ENCODE measurements at places on chromosomes 2 and 18.

GRCh38 chr2:11175293-11175795 lies 20.1 kb downstream of the SLC66A3 start:
- no peak for DNase-seq

DNA sequence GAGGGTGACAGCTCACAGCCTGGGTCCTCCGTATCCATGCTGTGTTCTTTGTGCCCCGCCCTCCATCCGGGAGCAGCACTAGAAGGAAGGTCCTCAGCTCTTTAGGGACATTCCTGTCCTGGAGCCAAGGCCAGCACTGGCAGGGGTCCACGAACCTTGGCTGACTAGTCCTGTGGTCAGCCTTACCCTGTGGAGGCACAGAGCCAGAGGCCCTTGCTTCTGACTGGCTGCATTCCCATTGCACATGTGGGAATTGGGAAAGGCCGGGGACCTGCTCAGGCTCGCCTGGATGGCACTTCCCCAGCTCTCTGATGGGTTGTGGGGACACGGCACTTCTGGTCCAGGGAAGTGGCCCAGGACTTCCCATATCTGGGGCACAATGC lies 24.9 kb upstream of the RHOB start:
- DNase-seq = no peak

- no peak for DNase-seq
Measured at GRCh38 chr2:88607416-88607815, 19.8 kb downstream of the EIF2AK3 start.

GRCh38 chr2:1922402-1923025 lies 178.2 kb upstream of the PXDN start:
- no peak for DNase-seq

DNA sequence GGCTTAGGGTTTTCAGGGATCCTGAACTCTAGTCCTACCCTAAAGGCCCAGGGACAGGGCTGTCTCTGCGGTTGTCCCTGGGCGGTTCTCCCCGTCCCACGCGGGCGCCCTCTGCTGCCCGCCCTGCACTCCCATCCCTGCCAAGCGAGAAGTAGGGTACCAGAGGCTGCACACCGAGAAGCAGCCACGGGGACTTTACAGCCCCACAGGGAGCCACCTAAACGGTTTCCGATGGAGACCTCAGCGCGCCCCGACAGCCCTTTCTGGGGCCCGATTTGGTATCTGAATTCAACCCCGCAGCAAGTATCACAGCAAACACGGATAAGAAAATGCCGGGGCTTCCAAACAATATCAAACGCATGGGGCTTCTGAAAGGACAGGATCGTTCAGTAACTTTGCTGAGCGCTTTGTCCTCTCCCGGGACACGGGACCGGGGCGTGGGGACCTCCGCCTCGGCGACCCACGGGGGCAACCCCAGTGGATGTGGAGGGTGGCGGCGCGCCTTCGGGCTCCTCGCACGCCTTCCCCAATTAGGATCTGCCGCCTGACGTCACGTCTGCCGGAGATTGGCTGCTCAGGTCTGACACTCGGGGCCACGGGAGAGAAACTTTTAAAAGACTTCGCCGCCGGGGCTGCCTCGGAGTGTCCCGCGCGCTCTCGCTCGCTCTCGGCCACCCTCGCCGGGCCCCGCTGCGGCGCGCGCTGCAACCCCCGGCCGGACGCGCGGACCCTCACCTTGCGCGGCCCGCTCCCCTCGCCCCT lies at the start of gene LTBP1:
LTBP1 (plus strand) TSS at position 640 of the 762 bp plus-strand sequence. CDS start 372 bp downstream, outside the sequence.
- DNase-seq = peak; percentile 33

GRCh38 chr2:100224988-100225710 lies 82.8 kb upstream of the AFF3 start:
- DNase-seq = no peak

DNA sequence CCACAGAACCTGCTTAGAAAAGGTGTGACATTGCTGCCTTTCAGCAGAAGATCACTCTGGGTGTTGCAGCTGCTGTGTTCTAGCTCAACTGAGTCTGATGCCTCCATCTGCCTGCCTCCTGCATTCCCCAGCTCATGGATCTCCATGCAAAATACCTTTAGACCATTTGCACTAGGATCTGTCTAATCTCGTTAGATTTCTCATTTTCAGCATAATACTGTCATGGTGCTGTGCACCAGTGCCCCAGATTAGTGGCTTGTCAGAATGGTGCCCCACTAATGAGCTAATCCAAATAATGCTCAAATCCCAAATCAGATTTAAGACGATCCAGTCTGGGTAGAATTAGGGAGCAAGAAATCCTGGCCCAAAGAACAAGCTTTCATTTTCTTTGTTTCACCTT lies 284.4 kb upstream of the PARD3B start:
- no peak for DNase-seq

DNA sequence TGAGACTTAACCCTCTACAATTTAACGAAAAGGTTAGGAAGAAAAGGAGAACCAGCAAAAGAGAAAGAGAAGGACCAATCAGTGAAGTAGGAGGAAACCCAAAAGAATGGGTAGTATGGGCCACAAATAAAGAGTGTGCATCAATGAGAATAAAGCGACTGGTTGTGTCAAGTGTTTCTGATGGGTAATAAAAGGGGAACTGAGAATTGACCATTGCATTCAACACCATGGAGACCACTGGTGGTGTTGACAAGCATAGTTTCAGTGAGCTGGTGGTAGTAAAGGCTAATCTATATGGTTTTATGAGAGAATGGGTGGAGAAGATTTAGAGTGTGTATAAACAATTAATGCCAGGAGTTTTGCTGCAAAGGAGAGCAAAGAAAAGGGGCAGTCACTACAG lies 75.4 kb downstream of the CSRNP3 start:
- DNase-seq = no peak

GRCh38 chr2:20013126-20013849 lies 820 bp upstream of the MATN3 start:
- no peak for DNase-seq

GRCh38 chr2:237209885-237210284 lies 124.2 kb downstream of the COPS8 start:
- DNase-seq = no peak

GRCh38 chr2:8239531-8240088 lies 442.2 kb upstream of the ID2 start:
- DNase-seq = no peak

DNA sequence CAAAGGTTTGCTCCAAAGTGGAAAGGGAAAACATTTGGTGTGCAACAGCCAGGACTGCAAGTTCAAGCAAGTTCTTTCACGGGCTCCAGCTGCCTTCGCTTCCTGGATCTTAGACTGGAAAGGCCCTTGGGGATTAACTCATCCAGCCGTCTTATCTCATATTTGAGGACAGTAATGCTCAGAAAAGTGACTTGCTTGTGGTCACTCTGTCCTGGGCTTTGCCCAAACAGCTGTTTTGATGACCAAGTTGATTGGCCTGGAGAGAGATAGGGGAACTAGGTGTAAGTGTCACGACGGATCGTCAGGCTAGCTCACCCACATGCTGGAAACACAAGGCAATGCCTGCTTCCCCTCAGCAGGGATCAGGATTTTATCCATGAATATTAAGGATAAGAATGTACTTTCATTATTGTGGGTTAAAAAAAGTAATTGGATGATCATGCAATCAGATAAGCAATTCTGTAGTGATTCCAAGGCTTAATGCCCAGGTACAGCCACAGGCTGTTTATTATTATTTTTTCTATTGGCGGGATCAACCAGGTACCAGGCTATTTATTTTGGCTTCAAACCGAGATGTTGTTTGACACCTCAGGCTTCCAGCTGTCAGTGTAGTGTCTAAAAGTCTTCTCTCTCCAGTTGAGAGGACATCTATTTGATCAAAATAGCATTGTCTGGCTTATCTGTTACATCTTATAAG lies 162.5 kb upstream of the EPAS1 start:
- no peak for DNase-seq

Data from activated CD4-positive, alpha-beta T cell treated with anti-CD3 and anti-CD28 coated beads, Interleukin-2, amount 50 U/mL, for 4 hours (primary cell).